Fibroblast of the aortic adventitia (primary cell): ENCODE measurements at places on chromosomes 3 and 15.

DNA sequence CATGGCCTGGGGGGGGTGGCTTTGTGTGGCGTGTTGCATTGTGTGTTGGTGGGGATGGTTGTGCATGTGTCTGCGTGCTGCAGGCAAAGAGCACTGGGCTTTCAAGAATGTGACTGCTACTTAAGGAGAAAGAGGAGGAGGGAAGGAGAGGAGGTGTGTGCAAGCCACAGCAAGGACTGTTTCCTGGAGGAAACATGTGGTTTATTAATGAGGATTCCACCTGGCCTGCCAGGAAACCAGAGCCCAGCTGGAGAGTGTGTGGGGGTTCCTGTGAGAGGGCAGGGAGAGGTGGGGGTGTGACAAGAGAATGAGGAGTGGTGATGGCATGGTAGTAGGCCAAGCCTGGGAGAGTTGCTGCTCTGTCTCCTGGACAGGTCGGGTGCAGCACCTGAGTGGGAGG is 258.1 kb upstream of the ROPN1 start:
- DNase-seq: no peak

GRCh38 chr3:135995766-135996165 is 30.2 kb downstream of the PPP2R3A start:
- no peak for DNase-seq

DNA sequence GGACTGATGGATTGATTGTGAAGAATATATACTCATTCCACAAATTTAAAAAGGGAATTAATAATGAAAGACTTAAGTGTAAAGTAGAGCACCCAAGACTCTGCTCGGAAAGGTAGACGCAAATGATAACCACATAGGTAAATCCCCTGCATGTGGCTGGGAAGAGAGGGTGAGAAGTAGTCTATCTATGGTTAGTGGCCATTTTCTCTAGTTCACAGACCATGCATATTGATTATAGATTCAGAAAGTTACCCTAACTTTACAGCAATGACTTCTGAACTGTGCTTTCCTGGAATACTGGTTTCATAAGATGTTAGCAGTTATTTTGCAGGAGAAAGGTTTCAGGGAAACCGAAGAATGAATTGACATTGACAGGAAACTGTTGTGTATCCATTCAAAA is 51.7 kb downstream of the CASR start:
- DNase-seq: no peak

DNA sequence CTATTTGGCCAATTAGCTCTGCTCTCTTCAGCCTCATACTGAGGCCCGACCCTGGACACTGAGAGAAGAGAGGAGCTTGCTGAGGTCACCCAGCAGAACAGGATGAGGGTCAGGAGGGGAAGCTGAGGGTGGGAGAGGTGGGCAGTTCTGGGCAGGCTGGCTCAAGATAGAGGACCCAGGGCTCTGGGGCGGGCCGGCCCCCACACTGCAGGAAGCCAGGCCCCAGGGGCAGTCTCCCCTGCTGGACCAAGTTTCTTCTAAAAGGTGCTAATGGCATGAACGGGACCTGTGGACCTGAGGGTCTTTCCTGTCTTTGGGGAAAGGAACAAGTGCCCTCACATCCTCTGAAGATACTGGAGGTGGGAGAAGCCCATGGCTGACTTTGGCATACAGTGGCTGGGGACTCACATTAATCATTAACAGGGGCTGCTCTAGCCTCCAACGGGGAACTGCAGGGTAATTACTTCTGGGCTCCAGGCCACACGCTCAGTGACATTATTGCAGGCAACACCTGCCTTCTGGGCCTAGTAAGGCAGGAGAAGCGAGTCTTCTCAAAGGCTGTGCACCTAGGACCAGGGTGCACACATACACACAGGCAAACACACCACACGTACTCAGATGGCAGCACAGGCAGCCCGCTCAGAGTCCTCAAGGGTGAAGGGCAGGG is 10.6 kb downstream of the HCN4 start:
- no peak for DNase-seq

- DNase-seq: no peak
These were observed 101.2 kb upstream of the WNT5A start for GRCh38 chr3:55588146-55588765.

- no peak for DNase-seq
These were observed 48.2 kb upstream of the ALDH1A3 start for GRCh38 chr15:100831467-100831866.

DNA sequence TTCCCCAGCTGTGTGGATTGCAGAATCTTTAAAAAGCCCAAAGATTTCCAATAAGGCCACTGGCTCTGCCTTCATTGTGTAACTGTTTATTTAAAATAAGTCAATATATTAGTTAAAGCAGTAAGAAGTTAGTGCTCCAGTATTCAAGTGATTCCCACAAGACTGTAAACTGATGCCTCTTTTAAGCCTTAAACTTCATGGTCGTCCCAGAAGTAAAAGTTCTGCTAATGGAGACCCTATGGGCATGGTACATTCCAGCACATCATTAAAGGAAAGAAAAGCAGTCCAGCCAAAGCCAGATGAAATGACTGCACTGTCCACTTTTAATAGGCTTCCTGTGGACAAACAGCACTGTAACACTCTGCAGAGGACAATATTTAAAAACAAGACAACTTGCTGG is 512.6 kb downstream of the MECOM start:
- peak; percentile 25 for DNase-seq

DNA sequence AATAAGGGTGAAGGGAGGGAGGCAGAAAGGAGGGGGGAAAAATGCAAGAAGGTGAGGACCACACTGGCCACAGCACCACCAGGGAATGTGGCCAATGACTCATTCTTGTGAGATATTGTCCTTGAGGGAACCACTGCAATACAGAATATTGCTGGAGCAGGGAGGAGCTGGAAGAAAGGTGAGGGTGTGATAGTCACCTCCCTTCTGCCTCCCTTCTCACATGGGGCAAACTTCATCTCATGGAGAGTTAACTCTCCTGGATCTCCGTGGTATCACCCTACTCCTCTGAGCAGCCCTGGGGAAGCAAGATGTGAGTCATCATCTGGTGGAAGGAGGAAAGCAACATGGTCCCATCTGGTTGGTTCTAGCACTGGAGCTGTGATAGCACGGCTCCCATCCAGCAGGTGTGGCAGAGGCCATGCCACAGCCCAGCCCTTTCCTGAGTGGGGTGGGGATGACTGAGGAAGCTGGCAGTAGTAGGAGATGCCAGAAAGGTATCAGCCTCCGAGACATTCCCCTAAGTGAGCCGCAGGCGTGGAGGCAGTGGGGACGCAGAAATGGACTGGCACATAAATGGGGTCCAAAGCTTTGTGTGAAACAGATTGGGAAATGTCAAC is 115.9 kb upstream of the LPP start:
- DNase-seq: no peak

- no peak for DNase-seq
These were observed 15.3 kb upstream of the MCCC1 start for GRCh38 chr3:183114384-183115178.

- DNase-seq: no peak
These were observed 88.7 kb downstream of the SEMA6D start for GRCh38 chr15:47806008-47806407.

DNA sequence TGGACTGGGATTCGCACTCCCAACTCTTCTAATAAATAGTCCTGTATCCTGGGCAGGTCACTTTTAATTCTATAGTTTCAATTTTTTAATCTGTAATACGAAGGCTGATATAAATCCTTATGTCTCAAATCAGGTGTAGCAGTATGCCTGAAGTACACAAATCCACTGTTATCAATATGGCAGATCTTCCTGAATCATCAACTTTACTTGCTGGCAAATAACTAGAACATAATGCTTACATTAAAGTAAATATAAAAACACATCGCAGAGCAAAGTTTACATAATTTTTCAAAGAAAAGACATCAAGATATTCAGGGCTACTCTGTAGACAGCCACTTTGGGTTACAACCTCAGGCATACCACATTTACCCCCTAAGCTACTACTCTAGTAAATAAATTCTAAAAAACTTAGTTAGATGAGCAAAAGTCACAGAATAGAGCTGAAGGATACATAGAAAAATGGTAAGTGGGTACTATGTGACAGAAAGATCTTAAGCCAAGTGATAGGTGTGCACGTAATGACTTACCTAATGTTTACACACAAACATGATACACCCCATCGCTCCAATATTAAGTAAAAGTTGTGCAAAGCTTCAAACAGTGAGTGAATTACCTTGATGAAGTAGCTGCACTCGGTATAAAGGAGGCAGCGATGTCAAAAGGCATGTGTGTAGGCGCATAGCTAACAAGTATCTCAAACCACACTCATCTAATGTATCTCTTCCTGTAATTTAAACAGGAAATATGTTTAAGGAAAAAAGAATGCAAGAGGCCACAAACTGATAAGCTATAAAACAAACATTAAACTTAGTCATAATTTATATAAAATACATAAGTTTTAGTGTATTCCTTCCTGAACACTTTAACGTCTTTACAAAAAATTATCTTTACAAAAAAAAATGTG is 127.9 kb downstream of the DMXL2 start:
- peak; percentile 41 for DNase-seq

DNA sequence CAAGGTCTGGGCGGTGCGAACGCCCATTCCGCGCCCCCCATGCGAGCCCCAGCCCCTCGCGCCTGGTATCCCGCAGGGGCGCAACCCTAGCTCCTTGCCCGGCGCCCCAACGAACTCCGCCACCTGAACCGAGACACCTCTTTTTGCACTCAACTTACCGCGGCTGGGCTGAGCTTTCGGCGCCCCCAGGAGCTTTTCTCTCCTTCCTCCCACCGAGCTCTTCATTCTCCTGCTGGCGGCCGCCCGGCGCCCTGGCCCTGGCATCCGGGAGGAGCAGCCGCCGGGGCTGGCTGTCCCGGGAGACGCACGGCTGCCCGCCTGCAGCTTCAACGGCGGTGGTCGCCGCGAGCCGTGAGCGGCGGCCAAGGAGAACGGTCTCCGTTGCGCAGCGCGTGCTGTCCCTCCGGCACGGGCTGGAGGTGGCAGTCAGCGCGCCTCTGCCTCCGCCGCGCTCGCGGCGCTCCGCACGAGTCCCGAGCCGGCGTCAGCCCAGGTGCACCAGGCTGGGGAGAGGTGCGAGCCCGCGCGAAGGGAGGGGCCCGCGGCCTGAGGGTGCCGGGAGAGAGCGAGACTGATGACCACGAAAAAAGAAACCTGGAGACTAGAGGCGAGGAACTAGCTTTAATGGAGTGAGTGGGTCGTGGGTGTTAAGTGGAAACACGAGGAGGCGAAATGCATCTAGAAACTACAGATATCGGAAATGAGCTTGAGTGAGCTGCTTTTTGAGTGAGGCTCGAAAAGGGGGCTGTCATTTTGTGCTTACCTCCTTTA is 621.5 kb upstream of the ZNF385D start:
- no peak for DNase-seq

GRCh38 chr3:58235970-58236369 is 1.6 kb upstream of the ABHD6 start:
- no peak for DNase-seq

- DNase-seq: peak; percentile 18
These were observed 59.4 kb downstream of the CALML4 start for GRCh38 chr15:68145706-68146105.

GRCh38 chr15:90259524-90259923 is 5.9 kb upstream of the NGRN start:
- DNase-seq: no peak

DNA sequence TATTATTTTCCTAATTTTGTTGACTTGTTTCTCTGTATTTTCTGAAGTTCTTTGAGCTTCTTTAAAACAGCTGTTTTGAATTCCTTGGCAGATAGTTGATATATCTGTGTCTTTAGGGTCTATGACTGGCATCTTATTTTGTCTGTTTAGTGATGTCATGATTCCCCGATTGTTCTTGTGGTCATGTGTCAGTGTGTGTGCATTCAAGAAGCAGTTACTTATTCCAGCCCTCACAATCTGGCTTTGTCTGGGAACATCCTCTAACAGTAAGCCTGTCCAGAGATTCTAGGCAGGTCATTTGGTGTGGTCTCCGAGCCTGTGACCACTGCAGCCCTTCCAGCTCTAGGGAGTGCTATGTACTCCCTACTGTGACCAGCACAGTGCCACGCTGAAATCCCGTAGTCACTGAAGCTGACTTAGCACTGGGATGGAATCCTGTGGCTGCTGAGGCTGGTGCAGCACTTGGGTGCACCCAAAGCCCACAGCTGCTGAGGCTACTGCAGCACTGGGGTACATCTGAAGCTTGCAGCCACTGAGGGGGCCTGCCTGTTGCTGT is 6.7 kb downstream of the LNP1 start:
- DNase-seq: no peak

DNA sequence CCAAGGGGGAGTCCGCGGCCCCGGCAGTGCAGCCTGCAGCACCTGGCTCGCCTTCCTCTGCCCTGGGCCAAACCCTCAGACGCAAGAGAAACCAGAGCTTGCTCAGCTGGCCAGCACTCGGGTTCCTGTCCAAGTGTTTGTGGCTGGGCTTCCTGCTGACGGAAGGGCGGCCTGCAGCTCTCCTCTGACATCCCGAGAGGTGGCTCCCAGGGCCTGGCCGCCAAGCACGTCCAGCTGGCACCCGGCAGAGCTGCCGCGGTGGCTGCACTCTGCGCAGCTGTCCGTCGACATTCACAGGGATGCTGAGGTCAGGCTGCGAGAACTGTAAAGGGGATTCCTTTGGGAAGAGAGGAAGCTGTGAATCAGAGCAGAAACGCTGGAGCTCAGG is 85.6 kb downstream of the CPN2 start:
- peak; percentile 97 for DNase-seq

- peak; percentile 77 for DNase-seq
These were observed 456.3 kb downstream of the FOXP1 start for GRCh38 chr3:71127052-71127831.

DNA sequence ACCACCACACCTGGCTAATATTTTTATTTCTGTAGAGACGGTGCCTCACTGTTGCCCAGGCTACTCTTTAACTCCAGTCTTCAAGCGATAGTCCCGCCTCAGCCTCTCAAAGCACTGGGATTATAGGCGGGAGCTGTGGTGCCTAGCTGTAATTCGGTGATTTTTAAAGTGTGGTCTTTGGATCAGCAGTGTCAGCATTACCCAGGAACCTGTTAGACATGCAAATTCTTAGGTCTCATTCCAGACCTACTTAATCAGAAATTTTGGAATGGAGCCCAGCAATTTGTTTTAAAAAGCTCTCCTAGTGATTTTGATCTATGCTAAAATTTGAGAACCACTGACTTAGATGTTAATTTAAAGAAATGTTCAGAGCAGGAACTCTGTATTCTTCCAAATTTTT is 51.9 kb downstream of the GOLM2 start:
- peak; percentile 83 for DNase-seq

GRCh38 chr15:89646416-89647141 is 8.7 kb downstream of the KIF7 start:
- no peak for DNase-seq

GRCh38 chr3:109175411-109175810 is 38.9 kb downstream of the C3orf85 start:
- no peak for DNase-seq

- DNase-seq: peak; percentile 79
These were observed 17.1 kb downstream of the SNX1 start for GRCh38 chr15:64112904-64113303.
